ENCODE measurements at places on chromosomes 6 and 20. TPM values are rescaled to one million over a fixed set of nuclear protein-coding genes. Genes with fewer than 3 reads are reported as not detected.

DNA sequence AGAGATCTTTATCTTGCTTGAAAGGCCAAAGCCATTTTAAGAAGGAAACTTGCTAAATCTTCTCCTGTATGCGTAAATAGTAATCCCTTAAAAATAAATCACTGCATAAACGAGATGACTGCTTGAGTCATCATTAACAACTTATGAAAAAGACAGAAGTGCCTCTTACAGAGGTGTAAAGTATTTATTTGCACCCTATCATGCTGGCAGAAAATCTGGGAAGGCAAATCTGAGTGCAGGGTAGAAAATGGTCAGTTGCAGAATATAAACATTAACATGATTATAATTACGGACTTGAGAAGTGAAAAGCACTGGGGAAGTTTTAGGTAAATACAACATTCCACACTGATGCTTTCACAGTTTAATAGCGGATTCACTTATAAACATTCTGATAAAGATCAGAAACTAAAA is 67.5 kb upstream of the FBXO30 start:
- no peak for DNase-seq

- DNase-seq: no peak
Observed at GRCh38 chr20:63274381-63275228, 2.0 kb downstream of the ARFGAP1 start.

GRCh38 chr6:139776041-139776440 is 401.6 kb upstream of the CITED2 start:
- no peak for DNase-seq

RIPOR2 gene
- total RNA-seq: 1.4 TPM

HCRTR2 gene
- not detected for total RNA-seq

TRIM10 gene
- total RNA-seq: not detected
